WERI-Rb-1 (cell line): ENCODE measurements at places on chromosomes 1 and 21.

GRCh38 chr1:232451506-232451905 lies 178.4 kb downstream of the SIPA1L2 start:
- DNase-seq = no peak

DNA sequence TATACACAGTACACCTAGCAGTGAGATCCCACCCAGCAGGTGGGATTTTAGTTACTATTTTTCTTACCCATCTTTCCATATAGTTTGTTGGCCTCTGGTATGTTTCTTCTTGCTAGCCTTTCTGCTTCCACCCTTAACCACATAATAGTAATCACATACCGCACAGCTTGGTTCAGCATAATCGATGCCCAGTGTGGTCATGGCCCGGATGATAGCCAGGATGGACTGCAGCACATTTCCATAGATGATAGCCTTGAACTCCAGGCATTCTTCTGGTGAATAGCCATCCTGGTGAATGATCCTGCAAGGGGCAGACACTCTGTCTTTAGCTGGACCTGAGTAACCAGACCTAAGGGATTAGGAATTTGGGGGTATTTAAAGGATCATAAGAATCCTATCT lies 9.5 kb downstream of the GNAT2 start:
- no peak for DNase-seq

- DNase-seq = no peak
Observed at GRCh38 chr1:4323309-4323708, 331.1 kb upstream of the AJAP1 start.

DNA sequence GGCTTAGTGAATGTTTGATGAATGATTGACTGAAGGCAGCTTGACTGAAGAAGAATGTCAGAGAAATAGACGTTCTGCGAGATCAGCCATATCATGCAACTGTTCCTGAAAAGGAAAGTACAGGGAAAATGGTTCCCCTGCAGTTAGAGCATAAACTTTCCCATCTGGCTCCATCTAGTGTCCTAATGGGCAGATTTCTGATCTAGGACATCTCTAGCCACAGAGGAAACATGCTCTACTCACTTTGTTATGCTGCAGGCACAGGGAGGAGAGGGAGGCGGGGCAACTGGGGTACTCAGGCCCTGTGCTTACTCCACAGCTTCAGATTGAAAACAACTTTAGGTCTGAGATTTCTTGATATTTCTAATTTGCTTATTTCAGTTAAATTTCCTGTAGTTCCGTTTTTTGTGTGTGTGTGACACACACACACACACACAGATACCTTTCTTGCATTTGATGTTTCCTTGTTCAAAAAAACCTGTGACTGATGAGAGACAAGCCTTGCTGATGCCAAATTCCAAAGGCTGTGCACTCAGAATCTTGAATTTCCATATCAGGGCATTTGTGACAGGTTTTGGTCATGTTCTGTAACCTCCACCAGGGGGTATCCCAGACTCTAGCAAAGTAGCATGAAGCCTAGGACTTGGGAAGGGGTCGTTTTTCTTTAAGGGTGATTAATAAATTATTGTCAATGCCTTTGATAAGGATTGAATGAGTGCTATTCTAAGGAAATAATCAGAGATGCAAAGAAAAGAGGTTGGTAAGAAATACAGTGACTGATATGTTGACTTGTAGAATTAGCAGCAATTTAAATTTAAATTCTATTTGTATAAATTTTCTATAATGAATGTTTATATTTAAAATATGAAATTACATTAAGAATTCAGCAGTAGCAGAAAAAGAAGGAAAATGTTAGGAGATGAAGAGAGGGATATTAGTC lies 139.7 kb upstream of the BEND5 start:
- DNase-seq = peak; percentile 58

DNA sequence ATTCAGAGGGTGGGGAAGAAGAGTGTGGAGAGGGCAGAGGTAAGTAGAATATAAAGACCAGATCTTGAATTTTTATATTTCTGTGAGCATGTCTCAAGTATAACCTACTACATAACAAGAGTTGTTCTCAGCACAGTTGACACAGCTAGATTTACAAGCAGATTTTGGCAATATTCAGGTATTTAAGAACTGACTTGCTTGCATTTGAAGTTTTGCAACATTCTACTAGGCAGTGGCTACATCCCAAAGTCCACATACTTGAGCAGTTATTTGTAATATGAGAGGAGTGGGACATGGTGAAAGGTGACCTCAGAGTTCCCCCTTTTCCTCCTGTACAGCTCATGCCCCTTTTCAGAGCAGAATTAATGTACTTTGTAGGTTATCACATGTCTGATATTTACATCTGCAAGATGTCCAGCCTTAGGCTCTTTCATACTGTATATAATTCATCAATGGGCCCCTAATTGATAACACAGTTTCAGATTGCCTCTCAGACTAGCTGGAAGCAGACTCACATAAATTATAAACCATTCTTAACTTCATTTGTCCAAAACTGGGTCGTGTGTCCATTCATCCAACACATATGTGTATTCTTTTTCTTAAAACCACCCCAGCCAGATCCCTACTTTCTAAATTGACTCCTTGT lies 136.7 kb upstream of the RAVER2 start:
- no peak for DNase-seq
